Lung microvascular endothelial cell (primary cell): ENCODE measurements at places on chromosomes 4 and X. TPM values are rescaled to one million over a fixed set of nuclear protein-coding genes. Genes with fewer than 3 reads are reported as not detected.
A peak's percentile ranks its signal among the peaks of the same experiment; 100 is the strongest.

Gene FRG2
- not detected in 2 replicates for total RNA-seq

Gene ETDB
- not detected in 2 replicates for total RNA-seq

Gene FAM9B
- not detected in 2 replicates for total RNA-seq

Gene HEPH
- 1.4 and 2.4 TPM in 2 replicates for total RNA-seq

Gene FOXR2
- total RNA-seq, result not detected in 2 replicates

Gene LNX1
- 3.5 and 10.1 TPM in 2 replicates for total RNA-seq

Gene EMCN
- 34.1 and 41.8 TPM in 2 replicates for total RNA-seq

- no peak for DNase-seq
Observed at GRCh38 chrX:137305404-137305803, 260.5 kb upstream of the ZIC3 start.

DNA sequence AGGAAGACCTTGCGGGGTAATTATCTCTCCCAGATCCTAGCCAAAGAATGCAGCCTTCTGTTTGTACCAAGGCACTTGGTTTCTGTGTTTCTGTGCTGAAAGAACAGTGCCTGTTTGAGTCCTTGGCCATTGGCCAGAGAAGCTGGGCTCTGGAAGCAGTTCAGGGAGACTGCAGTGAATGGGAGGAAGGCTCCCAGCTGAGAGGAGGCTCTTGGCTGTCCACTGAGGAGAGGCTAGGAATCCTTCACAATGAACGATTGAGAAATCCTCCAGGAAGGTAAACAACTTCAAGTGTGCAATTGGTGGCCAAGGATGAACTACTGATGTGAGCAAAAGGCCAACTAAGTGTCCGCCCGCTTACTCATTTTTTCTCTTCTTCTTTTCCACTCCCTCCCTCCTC, 61.3 kb downstream of the HS3ST1 start:
- peak; percentile 21 for DNase-seq

GRCh38 chr4:181679754-181680153, 563.4 kb upstream of the TENM3 start:
- DNase-seq, result no peak

- DNase-seq, result no peak
Observed at GRCh38 chr4:15558561-15558960, 88.9 kb downstream of the CC2D2A start.

DNA sequence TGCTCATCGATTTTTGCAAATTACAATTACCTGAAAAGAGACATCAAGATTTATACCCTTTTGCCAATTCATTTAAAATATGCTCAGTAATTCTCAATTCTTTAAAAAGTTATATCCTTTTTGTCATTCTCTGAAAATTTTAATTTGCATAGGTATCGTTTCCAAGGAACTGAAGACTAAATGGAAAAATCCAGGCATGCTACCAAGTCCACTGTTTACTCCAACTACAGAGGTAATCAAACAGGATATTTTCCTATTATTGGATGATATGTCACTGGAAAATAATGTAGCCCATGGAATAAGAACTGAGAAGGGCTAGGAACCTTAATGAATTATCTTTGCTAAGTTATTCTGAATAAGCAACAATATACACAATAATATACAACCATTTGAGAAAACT, 132.7 kb downstream of the THOC2 start:
- DNase-seq, result no peak

DNA sequence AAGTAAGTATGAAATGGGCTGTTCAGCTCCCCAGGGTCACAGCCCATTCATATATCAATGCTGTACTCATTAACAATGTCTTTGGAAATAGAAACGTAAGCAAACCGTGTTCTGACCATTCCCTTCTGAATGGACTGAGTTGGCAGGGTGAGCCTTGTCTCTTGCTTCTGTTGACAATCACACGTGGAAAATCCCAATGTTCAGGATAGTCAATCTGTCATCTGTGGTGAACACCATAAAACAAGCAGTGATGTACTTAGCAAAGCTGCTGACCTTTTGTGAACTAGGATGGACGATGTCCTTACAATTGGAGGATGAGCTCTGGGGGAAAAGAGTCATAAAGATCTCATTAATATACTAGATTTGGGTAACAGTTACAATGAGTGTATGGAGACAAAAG, 109.6 kb upstream of the PAQR3 start:
- DNase-seq, result peak; percentile 12

- no peak for DNase-seq
Observed at GRCh38 chrX:20481632-20482031, 214.9 kb upstream of the RPS6KA3 start.
